ENCODE measurements at places on chromosomes 5 and 9.
A peak's percentile ranks its signal among the peaks of the same experiment; 100 is the strongest.

DNA sequence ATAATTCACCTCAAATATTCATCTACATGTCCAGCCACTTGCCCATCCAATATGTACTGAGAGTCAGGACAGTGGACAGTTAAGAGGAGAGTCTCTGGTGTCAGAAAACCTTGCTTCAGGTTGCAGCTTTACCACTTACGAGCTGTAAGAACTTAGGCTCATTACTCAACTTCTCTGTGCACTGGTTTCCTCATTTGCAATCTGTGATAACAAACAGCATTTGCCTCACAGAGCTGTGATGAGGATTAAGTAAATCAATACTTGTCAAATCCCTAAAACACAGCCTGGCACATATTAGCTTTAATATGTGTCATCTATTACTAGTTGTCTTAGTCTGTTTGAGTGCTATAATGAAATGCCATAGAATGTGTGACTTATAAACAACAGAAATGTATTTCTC, 8.6 kb downstream of the GOLGA1 start:
- DNase-seq, result no peak

DNA sequence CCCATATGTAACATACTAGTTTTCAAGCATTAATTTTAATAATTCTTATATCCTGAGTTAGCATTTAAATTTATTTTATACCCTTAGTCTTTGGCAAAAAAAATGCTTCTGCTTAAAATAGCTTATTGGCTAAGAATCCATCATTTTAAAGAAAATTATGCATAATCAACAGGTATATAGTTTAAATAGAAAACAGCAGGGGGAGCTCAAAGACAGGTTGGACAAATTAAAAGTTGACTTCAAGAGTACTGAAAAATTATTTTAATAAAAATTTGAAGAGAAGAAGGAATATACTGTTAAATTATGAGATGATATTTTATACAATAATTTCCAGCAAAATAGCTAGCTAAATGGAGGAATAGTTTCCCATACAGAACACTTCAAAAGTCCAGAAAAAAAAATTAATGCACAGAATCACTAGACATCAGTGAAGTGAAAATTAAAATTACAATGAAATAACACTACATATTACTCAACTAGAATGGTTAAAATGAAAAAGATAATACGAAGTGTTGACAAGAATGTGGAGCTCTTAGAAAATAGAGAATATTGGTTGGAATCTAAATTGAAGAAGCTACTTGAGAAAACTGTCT, 387.1 kb downstream of the PDE4D start:
- DNase-seq, result no peak

GRCh38 chr5:64767959-64768357, 533 bp downstream of the SREK1IP1 start:
- DNase-seq, result no peak

GRCh38 chr5:75055727-75056144, 3.4 kb upstream of the GCNT4 start:
- no peak for DNase-seq

DNA sequence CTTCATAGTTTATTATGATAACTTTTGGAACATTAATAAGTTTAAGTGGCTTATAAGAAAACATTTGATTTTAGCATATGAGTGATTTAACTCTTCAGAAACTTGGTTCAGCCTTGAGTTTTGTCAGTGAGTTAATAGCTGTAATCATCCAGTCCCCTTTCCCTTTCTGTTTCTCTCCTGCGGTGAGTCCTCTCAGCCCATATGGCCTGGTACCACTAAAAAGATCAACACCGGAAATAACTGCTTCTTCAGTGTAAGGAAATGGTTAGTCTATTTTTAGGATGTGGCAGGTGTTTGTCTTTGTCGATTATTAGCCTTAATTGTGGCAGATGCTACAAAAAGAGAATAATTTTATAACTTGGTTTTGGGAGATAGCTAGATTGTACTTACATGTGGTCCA, 120.2 kb upstream of the GRHPR start:
- DNase-seq, result peak; percentile 65

- no peak for DNase-seq
These were observed 287.3 kb downstream of the IRX2 start for GRCh38 chr5:2464141-2464540.

GRCh38 chr5:32394981-32395380, 49.6 kb downstream of the ZFR start:
- no peak for DNase-seq

GRCh38 chr5:135376961-135377624, 21.9 kb downstream of the MACROH2A1 start:
- no peak for DNase-seq
